Left lung (tissue), 14 donors: ENCODE measurements at places on chromosomes 1 and 21. TPM values are rescaled to one million over a fixed set of nuclear protein-coding genes. Genes with fewer than 3 reads are reported as not detected.

DIPK1A gene
- total RNA-seq: 10.8 TPM

POGZ gene
- 65.6 TPM for total RNA-seq

UTS2 gene
- total RNA-seq: 0.58 TPM

ADAMTSL4 gene
- total RNA-seq: 52.9 TPM

OSBPL9 gene
- total RNA-seq: 63.1 TPM

RIPPLY3 gene
- total RNA-seq: 0.35 TPM

CDK11B gene
- 16.3 TPM for total RNA-seq

NGF gene
- 1.3 TPM for total RNA-seq

OR6N1 gene
- 0.26 TPM for total RNA-seq

TRIM67 gene
- not detected for total RNA-seq
